ENCODE measurements at places on chromosomes 3 and 15.

DNA sequence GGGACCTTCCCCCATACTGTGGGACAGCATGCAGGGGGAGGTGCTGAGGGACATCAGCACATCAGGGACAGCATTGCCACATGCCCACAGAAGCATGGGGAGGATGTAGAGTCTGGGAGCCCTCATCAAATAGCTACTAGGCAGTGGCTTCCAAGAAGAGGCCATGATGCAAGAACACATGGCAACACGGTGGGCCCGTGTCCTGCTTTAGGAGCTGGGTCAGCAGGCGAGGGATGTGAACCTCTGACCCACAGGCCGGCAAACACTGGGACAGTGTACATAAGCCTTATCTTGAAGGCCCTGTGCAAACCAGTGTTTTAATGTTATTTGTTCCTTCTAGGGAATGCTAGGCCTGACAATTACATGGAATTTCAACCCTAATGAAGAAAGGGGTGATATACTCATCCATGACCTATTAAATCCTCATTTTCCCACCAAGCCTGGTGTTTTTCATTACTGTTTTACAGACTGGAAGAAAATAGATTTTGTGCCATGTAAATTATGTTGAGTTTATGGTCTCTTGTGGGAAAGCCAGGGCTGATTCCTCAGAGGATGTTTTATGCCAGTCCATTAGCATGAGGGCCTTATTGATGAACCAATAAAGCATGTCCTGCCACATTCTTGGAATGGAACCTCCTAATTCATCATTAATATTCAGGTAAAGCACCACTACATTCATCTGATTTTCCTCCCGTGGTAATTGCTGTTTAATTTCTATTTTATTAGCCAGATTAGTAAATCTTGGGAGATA is 61.7 kb upstream of the SLC25A26 start:
- DNase-seq = no peak

GRCh38 chr3:10516544-10517452 is 11.4 kb upstream of the ATP2B2 start:
- no peak for DNase-seq

DNA sequence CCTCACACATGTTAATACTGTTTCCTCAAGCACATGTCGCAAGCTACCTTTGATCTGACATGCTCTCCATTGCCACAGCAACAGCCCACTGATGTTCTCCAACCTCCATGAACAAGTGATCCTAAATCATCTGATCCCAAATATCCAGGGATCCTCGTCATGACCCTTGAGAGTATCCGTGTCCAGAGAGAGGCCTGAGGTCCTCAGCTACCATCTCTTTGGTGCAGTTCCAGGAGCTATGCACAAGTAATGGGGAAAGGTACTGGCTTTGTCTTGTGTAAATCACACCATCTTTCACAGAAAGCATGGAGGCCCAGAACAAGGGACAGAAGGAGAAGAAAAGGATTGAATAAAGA is 2.4 kb downstream of the GCSAM start:
- no peak for DNase-seq

DNA sequence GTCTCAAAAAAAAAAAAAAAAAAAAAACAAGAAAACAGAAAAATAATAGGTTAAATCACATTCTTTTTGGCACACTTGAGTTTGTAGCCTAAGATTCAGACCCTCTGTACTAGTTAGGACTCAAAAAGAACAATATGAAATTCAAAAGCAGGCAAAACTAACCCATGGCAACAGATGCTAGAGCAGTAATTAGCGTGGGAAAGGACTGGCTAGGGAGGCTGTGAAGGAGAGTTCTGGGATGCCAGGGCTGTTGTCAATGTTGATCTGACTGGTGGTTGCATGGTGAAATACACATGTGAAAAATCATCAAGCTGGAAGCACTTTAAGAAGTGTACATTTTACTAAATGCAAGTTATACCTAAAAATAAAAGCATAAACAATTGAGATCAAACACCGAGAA is 35.6 kb downstream of the KLHL6 start:
- DNase-seq = no peak

DNA sequence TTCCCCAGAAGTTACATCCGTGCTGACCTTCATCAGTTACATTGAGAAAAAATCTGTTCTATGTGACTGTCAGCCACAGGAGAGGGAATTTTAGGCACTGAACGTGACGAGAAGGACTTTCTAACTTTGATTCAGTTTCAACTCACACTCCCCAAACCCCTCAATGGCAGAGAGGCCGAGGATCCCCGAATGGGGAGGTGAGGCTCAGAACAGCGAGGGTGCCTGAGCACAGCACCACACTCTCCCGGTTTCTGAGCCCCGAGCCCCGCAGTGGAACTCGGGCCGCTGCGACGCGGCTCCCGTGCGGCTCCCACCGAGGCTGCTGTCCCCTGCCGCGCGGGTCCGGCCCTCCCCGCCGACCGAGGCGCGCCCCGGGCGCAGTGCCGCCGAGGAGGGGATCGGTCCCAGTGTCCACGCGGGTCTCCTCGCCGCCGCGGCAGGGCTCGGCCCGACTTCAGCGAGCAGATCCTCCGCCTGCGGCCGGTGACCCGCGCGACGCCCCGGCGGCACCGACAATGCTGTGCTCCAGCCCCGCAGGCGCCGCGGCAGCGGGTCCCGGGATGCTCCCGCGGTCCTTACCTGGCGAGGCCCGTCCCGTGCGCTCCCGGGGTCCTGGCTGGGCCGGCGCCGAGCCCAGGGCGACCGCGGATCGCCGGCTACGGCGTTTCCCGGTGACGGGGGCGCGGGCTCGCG is 439 bp downstream of the CTXND1 start:
- peak; percentile 34 for DNase-seq

DNA sequence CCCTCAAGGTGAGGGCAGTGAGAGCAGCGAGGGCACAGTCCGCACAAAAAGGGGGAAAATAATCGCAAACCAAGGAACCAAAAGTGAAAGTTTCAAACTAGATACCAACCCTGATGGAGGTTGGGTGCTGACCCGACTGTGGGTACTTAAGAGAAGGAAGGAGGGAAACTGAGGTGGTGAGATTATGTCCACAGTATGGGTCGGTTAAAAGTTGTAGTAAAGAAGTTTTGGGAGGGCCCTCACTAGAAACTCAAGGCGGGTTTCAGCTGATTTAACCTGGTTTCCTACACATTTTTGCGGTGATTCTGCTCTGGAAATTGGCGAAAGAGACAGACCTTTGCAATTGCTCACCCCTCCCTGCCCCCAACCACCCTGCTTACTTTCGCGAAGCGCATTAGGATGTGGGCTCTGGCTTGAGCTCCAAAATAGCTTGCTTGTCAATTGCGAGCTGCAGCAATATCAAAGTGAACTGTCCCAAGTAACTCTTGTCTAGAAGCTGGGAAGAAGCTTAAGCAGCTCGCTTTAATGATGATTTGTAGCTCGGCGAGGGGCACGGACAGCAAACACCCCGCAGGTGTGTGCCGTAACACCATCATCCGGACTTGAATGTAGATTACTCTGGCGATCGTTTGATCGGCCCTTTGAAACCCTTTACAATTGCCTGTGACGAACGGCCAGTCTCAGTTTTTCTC is 15.8 kb downstream of the SOX2 start:
- DNase-seq = no peak

GRCh38 chr15:29740692-29741311 is 81.5 kb downstream of the TJP1 start:
- DNase-seq = no peak

DNA sequence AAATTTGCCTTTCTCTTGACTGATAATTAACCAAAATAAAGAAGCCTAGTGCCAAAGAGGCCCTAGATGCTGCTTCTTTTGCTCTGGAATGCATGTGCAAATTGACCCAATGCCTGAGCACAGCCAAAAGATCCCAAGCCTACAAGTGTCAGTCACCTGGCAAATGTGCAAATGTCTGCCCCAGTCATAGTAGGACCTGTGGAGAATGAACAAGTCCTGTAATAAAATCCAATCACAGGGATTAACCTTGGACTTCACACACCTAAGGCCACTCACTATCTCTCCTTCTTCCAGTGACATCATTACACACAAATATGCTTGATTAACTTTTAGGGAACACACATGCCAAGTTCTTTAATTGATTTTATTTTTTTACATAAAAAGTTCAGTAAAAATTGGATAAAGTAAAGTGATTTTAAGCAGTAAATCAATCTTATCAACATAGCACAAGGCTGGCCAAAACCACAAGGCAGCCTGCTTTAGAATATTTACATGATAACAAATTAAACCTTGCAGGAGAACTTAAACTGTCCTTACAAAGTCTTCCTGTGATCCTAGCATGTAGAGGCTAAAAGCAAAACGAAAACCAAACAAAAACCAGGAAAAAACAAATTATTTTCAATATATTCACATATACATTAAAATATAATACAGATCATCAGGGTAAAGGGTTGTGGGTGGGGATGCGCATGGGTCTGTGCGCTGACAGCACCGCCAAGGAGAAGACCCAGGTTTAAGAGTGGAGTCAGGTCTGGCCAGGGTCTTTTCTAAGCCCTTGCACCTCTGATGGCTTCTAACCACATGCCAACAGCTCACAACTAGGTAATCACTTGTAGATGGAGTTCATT is 36.8 kb downstream of the NBEAL2 start:
- no peak for DNase-seq

GRCh38 chr3:149448331-149448831 is 26.1 kb upstream of the TM4SF4 start:
- no peak for DNase-seq

DNA sequence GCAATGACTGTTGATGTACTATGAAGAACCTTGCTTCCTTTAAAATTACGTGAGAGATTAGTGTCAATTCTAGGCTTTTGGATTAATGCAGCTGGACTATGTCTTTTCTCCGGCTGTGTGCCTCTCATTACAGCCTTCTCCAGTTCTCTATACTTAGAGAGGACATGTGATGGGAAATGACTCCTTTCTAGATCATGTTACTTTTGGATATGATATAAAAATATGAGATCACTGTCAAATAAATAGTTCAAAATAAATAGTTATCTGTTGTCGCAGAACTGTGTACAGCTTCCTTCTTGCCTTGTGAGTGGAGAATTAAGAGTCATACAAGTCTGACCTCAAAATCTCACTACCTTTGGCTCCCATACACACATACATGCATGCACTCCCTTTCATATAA is 592.4 kb downstream of the DIPK2A start:
- no peak for DNase-seq

DNA sequence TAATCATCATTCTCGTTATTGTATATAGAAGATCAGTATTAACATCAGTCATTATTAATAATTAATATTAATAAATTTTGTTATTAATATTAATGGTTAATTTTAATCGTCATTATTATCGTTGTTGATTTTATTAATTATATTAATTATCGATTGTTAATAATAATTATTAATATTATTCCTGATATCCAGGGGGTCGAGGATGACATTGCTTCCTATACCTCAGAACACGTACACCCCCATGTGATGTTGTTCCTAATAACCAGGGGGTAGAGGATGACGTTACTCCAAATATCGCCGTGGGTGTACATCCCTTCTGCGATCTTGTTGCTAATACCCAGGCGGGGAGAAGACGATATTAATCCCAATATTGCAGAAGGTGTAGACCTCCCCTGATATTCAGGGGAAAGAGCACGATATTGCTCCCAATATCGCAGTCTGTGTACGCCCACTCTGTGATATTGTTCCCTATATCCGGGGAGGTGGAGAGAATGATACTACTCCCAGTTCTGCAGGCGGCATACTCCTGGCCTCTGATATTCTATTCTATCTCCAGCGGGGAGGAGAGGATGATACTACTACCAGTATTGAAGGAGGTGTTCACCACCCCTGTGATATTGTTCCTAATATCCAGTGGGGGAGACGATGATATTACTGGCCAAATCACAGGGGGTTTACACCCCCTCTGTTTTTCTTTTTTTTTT is 22.3 kb upstream of the BMF start:
- no peak for DNase-seq

DNA sequence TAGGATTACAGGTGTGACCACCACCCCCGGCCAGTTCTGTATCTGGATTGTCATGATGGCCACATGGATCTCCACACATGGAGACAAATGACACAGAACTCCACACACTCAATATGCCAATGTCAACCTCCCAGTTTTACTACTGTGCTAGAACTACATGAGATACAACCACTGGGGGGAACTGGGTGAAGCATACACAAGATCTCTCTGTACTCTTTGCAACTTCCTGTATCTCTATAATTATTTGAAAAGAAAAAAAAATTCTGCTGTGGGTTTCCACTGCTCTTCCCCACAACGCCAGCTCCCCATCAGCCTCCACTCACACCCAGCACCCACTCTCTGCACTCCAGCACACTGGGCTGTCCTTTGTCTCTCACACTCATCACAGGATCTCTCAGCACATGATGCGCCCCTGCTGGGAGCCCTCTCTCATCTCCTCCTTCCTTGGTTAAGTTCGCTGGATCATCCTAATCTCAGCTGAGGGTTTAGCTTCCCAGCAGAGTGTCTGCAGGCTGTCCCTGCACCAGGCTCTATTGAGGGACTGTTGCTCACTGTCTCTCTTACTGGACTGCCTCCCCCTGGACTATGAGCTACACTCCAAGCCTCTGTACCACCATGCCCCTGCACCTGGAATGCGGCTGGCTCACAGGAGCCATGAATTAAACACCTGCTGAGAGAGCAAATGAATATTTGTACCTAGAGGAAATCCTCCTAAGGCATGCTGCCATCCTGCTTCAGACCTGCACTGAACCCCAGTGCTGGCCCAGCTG is 10.7 kb upstream of the RAB43 start:
- DNase-seq = no peak

DNA sequence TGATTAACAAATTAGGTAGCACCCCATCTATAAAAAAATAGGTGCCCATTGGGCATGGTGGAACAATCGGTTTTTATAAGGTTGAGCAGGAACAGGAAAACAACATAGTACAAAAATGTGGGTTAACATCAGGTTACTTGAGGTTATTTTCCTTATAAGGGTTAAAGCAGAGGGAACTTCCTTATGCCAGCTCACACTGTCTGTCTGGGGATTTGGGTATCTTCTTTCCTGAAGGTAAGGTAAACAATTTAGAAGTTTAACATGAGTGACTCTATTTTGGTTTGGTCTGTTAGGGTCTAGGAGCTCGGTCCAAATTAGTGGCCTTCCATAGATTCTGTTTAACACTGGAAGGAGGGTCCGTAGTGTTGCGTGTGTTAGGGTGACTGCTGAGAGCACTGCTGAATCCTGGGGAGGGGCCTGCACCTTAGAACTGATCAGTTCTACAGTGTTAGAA is 14.7 kb downstream of the CHD2 start:
- DNase-seq = no peak

DNA sequence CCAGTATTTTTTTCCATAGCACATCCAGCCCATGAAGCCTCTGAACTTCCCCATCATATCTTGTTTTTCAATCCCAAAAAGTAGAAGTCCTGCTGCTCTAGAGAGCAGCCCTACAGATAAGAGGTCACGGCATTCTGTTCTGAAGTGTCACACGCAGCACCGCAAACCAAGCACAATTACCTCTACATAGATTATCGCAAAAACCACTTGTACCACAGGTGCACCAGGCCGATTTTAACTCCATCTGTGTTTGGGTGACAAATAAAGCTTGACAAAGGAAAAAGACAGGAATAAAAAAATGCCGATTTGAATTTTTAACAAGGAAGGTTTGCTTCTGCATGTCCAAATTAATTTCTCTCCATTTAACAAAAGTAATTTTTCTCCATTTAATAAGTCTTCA is 113.7 kb downstream of the MYO5A start:
- DNase-seq = no peak

DNA sequence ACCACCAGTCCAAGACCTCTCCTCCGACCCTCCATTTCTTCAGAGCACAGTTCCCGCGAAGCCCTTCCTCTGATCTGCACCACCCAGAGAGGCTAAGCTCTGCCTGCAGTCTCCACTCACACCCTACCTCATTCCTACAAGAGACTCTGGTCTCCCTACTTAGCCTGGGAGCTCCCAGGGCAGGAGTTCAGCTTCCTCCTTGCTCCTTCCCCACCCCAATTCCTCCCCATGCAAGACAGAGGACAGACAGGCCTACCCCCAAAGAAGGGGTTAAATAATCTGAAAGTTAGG is 12.6 kb upstream of the VIPR1 start:
- DNase-seq = no peak
